ENCODE measurements at places on chromosomes 2 and 18. TPM values are rescaled to one million over a fixed set of nuclear protein-coding genes. Genes with fewer than 3 reads are reported as not detected.

DNA sequence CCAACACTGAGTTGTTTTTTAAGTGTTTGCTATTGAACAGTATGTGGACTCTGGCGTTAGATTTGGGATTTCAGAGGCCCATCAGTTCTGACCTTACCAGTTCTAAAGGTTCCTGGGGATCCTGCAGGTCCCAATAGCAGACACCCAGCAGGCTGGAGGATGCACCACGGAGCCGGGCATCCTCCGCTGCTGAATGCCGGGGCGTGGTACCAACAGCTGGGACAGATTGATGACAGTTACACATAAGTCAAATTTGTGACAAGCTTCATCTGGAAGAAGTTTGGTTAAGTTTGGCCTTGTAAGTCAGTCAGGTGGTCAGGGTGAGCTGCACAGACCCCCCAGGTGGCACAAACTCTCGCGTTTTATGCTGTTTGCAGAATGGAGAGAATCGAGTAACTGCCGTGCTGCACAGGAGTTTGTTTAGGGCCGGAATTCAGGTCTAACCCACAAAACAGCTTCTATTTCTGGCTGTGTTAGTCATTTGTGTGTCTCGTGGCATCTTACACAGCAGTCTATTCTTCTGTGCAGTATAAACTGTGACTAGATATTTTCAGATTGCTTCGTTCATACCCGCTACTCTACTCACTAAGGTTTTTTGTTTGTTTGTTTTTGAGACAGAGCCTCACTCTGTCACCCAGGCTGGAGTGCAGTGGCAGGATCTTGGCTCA lies 19.2 kb downstream of the CTDP1 start:
- no peak for ATAC-seq

Gene CYP1B1
- 40.8 TPM for total RNA-seq

Gene NXPH2
- not detected for total RNA-seq

GRCh38 chr2:126657636-126658318 lies 1.8 kb downstream of the GYPC start:
- peak; percentile 81 for ATAC-seq

- no peak for ATAC-seq
These were observed 4.2 kb upstream of the CCNYL1 start for GRCh38 chr2:207706936-207707860.

Gene DLX2
- total RNA-seq, result not detected

GRCh38 chr2:155026651-155027174 lies 328.2 kb downstream of the KCNJ3 start:
- ATAC-seq, result no peak

- ATAC-seq, result peak; percentile 71
These were observed 17.8 kb upstream of the PMAIP1 start for GRCh38 chr18:59881728-59882656.
